Cortex of kidney (tissue), 1 donor: ENCODE measurements at places on chromosomes 16 and 17.

- DNase-seq: no peak
These were observed 43.6 kb upstream of the MED9 start for GRCh38 chr17:17433000-17433703.

GRCh38 chr17:73393381-73393780 is 81.6 kb upstream of the CDC42EP4 start:
- DNase-seq: no peak

- DNase-seq: no peak
These were observed 458.6 kb upstream of the GOT2 start for GRCh38 chr16:59192551-59193199.

DNA sequence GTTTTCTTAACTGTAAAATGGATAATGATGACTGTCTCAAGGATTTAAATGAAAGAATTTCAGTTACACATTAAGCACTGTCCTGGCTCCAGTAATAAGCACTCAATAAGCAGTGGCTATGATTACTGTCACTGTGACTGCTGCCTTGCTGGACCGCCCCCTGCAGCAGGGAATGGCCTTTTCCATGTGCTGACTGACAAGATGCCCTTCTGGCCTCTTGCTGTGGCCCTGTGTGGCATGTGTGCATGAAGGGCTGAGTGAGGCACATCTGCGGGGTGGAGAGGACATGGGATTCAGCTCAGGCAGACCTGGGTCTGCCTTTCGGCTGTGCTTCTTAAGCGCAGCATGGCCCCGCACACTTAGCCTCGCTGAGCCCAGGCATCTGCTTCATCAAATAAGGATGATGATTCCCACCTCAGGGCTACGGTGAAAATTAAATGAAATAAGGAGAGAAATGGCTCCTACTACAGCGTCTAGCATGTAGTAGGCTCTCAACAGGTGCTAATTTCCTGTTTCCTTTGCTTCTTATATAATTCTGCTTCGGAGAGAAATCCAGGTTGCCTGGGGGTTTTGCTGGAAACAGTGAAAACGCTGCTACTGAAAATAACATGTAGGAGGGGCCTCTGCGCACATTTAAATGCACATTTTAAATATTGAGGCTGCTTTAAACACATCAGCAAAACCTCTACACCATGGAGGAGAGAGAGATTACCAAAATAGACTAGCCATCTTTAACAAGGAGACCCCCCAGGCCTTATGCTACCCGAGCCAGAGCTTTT is 183.9 kb downstream of the PARN start:
- no peak for DNase-seq

DNA sequence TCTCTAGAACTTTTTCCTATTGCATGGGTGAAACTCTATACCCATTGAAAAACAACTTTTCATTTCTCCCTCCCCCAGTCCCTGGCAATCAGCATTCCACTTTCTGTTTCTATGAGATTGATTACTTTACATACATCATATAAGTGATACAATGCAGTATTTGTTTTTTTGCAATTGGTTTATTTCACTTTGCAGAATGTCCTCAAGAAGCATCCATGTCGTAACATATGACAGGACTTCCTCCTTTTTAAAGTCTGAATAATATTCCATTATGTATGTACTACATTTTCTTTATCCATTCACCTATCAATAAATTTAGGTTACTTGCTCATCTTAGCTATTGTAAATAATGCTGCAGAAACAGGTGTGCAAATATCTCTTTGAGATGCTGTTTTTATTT is 8.8 kb downstream of the IL21R start:
- no peak for DNase-seq

- DNase-seq: no peak
These were observed 39.4 kb downstream of the TIMM22 start for GRCh38 chr17:1036171-1036844.

GRCh38 chr17:79966681-79967080 is 69.0 kb downstream of the TBC1D16 start:
- no peak for DNase-seq

- DNase-seq: no peak
These were observed 10.7 kb downstream of the NT5C3B start for GRCh38 chr17:41825175-41825845.

GRCh38 chr17:28346746-28347246 is 10.5 kb downstream of the POLDIP2 start:
- DNase-seq: no peak

GRCh38 chr17:1913702-1914101 is 83.9 kb downstream of the RPA1 start:
- DNase-seq: no peak

- no peak for DNase-seq
These were observed 278.6 kb downstream of the CBLN1 start for GRCh38 chr16:49003022-49003421.

DNA sequence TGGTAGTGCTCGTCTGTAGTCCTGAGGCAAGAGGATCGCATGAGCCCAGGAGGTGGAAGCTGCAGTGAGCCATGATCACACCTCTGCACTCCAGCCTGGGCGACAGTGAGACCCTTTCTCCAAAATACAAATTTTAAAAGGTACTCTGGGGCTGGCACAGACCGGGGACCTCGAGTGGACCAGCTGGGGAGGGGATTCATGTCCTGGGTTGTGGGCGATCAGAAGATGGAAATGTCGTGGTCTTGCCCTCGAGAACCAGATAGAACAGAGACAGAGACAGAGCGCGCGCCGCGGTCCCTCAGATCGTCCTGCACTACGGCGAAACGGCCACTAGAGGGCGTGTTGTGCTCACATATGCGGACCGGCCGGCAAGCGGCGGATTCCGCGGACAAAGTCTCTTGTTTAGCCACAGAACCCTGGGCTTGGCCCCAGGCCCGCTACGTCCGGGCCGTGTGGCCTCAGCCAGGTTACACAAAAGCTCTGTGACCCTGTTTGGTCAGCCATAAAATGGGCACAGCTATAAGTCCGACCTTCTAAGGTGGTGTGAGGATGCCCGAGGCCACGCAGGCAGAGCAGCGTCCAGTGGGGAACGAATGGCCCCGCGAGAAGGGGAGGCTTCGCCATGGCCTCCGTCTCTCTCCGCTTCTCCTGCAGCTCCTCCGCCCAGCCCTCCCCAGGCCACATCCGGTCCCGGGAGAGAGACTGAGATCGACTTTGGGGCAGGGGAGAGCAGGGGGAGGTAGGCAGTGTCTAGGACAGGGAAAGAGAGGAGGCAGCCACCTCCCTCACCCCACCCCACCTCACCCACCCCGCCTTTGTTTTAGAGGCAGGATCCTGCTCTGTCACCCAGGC is 14.6 kb upstream of the SBK1 start:
- DNase-seq: no peak

DNA sequence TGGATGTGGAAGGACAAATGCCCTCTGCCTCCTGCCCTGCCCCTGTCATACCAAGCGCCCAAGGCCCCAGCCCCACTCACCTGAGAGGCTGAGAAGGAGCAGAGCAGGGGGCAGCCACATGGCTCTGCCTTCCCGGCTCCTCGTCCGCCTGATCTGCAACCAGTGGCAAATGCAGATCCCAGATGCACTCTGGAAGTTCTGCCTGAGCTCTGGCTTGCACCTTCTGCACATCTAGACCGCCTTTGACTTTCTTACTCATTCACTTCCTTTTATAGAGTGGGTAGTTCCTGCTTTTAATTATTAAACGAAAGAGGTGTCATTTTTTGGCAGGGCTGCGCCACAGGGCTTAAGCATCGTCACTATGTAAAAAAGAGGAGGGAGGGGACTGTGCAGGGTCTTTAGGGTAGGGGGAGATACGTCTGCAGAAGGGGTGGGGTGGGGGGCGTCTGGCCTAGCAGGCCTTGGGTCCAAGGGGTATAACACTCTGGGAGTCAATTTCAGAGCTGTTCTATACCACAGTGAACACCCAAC is at the start of gene CD300LB:
CD300LB (minus strand) TSS at position 245 of the 531 bp plus-strand sequence; CDS start at position 120, 125 bp downstream.
- no peak for DNase-seq

DNA sequence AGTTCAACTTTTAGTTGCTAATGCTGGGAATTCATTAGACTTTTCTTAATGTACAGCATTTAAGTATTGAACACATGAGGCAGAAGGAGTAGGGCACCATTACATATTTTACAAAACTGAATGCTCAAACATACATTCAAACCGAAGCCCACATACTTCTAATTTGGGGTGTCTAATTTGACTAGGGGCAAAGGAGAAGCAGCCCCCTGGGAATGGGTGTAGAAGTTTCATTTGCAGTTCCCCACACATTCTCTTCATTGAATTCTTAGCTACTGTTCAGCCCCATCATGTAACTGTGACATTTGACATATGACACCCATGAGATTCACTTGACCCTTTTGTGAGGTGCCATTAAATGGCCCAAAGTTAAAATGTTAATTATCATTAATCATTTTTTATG is 16.4 kb downstream of the IRX6 start:
- no peak for DNase-seq
